Left ventricle myocardium inferior (tissue), 1 donor: ENCODE measurements at places on chromosomes 7 and 10.

GRCh38 chr7:117216436-117217069 is 106.3 kb downstream of the WNT2 start:
- no peak for DNase-seq

- no peak for DNase-seq
Observed at GRCh38 chr10:121687095-121687813, 89.0 kb upstream of the FGFR2 start.

GRCh38 chr7:98222533-98223195 is 11.4 kb downstream of the BHLHA15 start:
- DNase-seq: peak; percentile 9

DNA sequence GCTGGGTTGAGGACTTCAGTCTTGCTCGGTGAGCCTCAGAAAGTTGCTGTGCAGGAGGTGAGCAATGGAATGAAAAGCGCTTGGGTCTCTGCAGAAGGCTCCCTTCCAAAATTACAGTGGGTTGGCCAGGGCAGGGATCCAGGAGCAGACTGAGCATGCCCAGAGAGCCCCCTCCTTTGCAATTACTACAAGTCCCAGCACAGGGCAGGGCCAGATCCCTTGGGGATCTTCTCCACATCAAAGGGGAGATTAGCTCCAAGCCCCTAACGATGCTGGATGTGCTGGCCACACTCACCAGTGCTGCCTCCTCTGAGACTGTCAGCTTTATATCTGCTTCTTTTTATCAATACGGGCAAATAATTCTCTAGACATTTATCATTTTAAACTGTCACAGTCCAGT is 337.5 kb downstream of the RPS24 start:
- DNase-seq: no peak

DNA sequence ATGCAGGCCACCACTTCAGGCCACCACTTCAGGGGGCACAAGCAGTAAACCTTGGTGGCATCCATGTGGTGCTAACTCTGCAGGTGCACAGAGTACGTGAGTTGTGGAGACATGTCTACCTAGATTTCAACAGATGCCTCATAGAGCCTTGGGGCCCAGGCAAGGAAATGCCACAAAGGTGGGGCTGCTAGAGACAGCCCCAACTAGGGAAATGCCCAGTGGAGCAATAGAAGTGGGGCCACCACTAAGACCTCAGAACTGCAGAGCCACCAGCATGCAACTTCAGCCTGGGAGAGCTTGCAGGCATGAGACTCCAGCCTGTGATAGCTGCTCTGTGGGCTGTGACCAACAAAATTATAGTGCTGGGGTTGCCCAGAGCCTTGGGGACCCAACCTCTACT is 107.6 kb downstream of the DNAJC1 start:
- DNase-seq: no peak
